ENCODE measurements at places on chromosomes 5 and 9. TPM values are rescaled to one million over a fixed set of nuclear protein-coding genes. Genes with fewer than 3 reads are reported as not detected.

GRCh38 chr5:68395926-68396511 lies 180.5 kb downstream of the PIK3R1 start:
- no peak overlapping the region for H3K4me3 ChIP-seq
- no peaks in the 10 kb centered on the region for H3K4me1 ChIP-seq
- no peaks in the 10 kb centered on the region for H3K36me3 ChIP-seq
- H3K27me3 ChIP-seq, result no peaks in the 10 kb centered on the region

DNA sequence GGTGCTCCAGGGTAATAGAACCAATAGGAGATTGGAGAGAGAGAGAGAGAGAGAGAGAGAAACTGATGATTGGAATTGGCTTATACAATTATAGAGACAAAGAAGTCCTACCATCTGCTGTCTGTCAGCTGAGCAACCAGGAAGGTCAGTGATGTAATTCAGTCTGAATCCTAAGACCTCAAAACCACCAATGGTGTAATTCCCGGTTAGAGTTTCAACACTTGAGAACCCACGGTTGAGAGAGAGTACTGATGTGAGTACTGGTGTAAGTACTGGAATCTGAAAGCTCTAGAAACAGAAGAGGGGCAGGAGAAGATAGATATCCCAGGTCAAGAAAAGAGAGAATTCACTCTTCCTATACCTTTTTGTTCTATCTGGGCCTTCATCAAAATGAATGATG lies 775.8 kb downstream of the EFNA5 start:
- H3K27me3 ChIP-seq, result no peaks in the 10 kb centered on the region
- no peak overlapping the region for H3K27ac ChIP-seq
- no peaks in the 10 kb centered on the region for H3K36me3 ChIP-seq
- no peak overlapping the region for H3K4me3 ChIP-seq
- DNase-seq, result no peak

DNA sequence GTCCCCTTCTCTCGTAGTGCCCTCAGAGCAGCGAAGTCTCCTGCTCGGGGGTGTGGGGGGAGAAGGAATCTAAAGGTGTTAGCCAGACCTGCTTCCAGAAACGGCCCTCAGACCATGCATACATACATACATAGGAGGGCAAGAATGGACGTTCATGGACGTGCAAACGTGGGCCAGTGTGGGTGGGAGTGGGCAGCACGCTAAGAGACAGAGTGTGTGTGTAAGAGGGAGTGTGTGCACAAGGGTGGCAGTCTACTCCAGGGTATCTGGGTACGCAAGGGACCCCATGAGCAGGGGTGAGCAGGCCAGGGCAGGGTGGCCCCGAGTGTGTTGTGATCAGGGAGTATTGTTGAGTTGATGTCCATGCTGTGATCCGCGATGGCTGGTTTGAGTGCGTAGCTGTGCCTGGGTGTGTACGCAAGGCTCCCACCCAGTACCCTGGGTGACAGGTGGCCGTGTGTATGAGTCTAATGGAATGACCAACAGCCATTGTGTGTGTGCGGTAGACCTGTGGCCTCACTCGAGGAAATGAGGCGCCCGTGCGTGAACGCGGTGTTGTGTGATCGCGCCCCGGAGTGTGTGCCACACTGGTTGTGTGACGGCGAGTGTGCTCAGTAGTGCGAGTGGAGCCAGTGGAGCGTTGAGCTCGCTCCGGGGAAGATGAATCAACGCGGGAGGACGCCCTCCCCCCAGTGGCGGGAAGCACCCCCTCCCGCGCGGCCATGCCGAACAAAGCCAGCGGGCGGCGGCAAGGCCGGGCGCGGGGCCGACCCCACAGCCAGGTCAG lies 826 bp downstream of the GPRIN1 start:
- peak; percentile 38 for DNase-seq
- H3K36me3 ChIP-seq, result no peaks in the 10 kb centered on the region
- peak overlapping the region; percentile 74 for H3K4me3 ChIP-seq
- H3K4me1 ChIP-seq, result peaks cover 5% of the 10 kb centered on the region
- H3K27me3 ChIP-seq, result no peaks in the 10 kb centered on the region
- H3K27ac ChIP-seq, result no peak overlapping the region

DNA sequence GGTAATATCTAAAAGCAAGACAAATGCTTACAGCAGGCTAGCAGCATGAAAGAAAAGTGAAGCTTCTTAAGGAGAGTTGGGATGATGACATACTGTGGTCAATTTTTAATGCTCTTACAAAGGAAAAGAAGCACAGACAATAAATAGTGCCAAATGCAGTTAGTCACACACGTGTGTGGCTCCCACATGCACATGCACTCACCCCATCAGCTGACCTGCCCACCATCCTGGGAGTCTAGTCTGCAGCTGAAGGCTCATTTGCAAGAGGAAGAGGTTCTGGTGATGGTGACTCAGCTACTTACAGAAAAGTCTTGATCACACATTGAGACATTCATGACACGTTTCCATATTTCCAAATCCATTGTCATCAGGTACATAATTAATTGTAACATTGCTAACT lies 129.3 kb downstream of the MRPL36 start:
- H3K27me3 ChIP-seq, result peaks cover 41% of the 10 kb centered on the region
- no peaks in the 10 kb centered on the region for H3K36me3 ChIP-seq
- no peak overlapping the region for H3K4me3 ChIP-seq
- H3K4me1 ChIP-seq, result no peaks in the 10 kb centered on the region

KCTD16 gene
- polyA plus RNA-seq, result 0.34 TPM

- H3K27me3 ChIP-seq, result no peaks in the 10 kb centered on the region
- no peak overlapping the region for H3K27ac ChIP-seq
Observed at GRCh38 chr5:104347119-104347708, 784.6 kb upstream of the NUDT12 start.

DNA sequence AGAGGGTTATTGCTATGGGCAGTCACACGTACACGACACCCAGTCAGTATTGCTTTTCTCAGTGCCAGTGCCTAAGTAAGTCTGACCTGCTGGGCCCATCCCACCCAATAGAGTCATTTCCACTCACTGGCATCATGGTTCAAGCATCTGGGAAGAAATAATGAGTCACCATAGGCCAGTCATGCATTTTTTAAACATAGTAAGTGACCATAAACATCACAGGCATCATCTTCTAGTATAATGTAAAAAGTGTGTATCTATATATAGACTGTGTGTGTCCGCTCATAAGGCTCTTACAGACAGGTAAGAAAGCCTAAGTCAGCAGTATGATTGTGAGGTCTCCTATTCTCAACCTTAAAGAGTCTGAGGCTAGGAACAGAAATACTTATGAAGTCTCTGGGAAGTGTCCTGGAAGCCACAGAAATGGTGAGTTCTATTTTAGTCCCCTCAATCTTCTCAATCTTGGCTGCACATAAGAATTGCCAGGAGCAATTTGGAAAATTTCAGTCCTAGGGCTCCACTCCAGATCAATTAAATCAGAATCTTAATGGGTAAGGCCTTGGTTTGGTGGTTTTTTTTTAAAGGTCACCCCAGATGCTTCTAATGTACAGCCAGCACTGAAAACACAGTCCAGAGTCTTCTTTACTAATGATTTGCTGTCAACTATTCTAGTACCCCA lies 65.2 kb downstream of the ZNF366 start:
- peak; percentile 96 for DNase-seq
- peak overlapping the region; percentile 43 for H3K4me3 ChIP-seq

DNA sequence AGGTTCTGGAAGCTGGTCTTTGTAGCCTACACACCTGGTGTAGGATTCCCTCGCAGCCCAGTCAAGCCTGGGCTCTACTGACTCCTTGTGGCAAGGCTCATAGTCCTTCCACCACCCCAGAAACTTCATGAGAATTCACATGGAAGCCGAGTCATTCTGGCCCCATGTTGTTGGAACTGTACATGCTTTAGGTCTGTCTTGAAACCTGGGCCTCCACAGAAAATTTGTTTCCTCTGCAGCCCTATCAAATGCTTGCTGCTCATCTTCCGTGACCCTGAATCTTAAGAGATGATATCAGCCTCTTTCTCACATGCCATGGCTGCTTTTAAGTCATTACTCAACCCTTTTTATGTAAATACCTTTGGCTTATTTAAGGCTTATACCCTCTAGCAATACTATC lies 113.4 kb upstream of the GRHPR start:
- peaks cover 10% of the 10 kb centered on the region for H3K36me3 ChIP-seq
- no peak overlapping the region for H3K4me3 ChIP-seq
- no peak overlapping the region for H3K27ac ChIP-seq

- peak; percentile 76 for DNase-seq
- no peak overlapping the region for H3K4me3 ChIP-seq
- peaks cover 14% of the 10 kb centered on the region for H3K36me3 ChIP-seq
Observed at GRCh38 chr5:55407059-55407684, 99.4 kb downstream of the MTREX start.

Data from GM23248 (cell line).